PC-3 (cell line): ENCODE measurements at places on chromosomes 11 and 22. TPM values are rescaled to one million over a fixed set of nuclear protein-coding genes. Genes with fewer than 3 reads are reported as not detected.
A peak's percentile ranks its signal among the peaks of the same experiment; 100 is the strongest.

- H3K4me1 ChIP-seq = peaks cover 33% of the 10 kb centered on the region
- H3K27ac ChIP-seq = no peak overlapping the region
- H3K4me3 ChIP-seq = no peak overlapping the region
- no peaks in the 10 kb centered on the region for H3K27me3 ChIP-seq
These were observed 514.2 kb downstream of the NTM start for GRCh38 chr11:131884461-131885073.

GRCh38 chr11:48098024-48098423, 117.7 kb downstream of the PTPRJ start:
- DNase-seq = no peak
- H3K4me1 ChIP-seq = peaks cover 41% of the 10 kb centered on the region
- H3K27ac ChIP-seq = peak overlapping the region; percentile 73; the same call in 1 of the 2 replicates
- no peak overlapping the region for H3K4me3 ChIP-seq
- no peaks in the 10 kb centered on the region for H3K27me3 ChIP-seq

DNA sequence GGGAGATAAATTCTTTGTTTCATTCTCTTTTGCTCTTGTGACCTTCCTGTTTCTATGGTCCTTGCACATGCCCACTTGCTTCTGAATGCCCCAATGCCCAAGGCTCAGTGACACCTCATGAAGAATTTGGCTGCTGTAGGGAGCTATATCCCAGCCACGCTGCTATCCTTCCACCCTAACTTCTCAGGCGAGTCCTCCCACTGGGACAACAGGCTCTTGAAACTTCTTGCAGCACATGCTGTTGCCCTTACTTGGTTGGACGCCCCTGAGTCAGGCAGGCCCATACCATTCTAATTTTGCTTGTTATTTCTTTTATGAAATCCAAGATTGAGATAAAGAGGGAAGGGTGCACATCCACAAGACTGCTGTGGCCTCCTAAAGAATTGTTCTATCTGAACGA, 57.6 kb upstream of the BLID start:
- peak overlapping the region; percentile 99 for H3K27ac ChIP-seq
- peak overlapping the region; percentile 58 for H3K4me3 ChIP-seq
- DNase-seq = peak; percentile 36
- peaks cover 77% of the 10 kb centered on the region for H3K36me3 ChIP-seq

DNA sequence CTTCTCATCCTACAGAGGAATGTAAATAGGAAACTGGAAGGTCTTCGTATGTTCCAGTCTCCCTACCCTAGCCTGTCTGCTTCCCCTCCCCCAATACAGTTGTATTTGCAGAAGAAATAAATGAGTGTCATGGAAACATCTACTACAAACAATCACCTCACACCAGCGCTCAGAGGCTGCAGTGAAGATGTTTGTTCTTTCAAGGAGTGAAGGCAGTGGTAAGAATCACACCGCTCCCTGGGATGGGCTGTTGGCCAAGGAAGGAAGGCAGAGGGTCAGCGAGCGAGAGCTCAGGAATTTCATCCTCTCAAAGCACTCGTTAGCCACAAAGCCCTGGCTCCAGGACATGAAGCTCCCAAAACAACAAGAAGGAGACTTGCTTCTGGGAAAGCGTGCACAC, 1.1 kb upstream of the IGSF9B start:
- H3K4me3 ChIP-seq = 0 out of 2 replicates have a peak overlapping the region, but pooled peaks have one; percentile 64
- H3K27me3 ChIP-seq = peaks cover 41% of the 10 kb centered on the region
- DNase-seq = no peak
- no peak overlapping the region for H3K27ac ChIP-seq
- H3K36me3 ChIP-seq = no peaks in the 10 kb centered on the region
- H3K4me1 ChIP-seq = 0 out of 2 replicates have a peak, but pooled peaks cover 5% of the 10 kb centered on the region

- no peak overlapping the region for H3K4me3 ChIP-seq
- H3K27ac ChIP-seq = peak overlapping the region; percentile 51
- peaks cover 20% of the 10 kb centered on the region for H3K4me1 ChIP-seq
- H3K27me3 ChIP-seq = no peaks in the 10 kb centered on the region
- H3K36me3 ChIP-seq = no peaks in the 10 kb centered on the region
These were observed 4.2 kb downstream of the MYRF start for GRCh38 chr11:61756452-61757212.

DNA sequence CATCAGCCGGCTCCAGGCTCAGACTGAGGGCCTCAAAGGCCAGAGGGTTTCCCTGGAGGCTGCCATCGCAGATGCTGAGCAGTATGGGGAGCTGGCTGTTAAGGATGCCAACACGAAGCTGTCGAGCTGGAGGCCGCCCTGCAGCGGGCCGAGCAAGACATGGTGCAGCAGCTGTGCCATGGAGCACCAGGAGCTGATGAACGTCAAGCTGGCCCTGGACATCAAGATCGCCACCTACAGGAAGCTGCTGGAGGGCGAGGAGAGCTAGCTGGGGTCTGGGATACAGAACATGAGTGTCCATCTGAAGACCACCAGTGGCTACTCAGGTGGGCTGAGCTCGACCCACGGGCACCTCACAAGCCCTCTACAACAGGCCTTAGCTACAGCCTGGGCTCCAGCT, 4.0 kb upstream of the SCUBE2 start:
- H3K4me1 ChIP-seq = no peaks in the 10 kb centered on the region

Gene SEC14L6
- total RNA-seq = not detected in 2 replicates

Gene DENND6B
- 1.1 and 1.7 TPM in 2 replicates for total RNA-seq
